ENCODE measurements at places on chromosomes 3 and 15.

GRCh38 chr3:152252755-152253154, 16.0 kb upstream of the MBNL1 start:
- DNase-seq, result no peak

DNA sequence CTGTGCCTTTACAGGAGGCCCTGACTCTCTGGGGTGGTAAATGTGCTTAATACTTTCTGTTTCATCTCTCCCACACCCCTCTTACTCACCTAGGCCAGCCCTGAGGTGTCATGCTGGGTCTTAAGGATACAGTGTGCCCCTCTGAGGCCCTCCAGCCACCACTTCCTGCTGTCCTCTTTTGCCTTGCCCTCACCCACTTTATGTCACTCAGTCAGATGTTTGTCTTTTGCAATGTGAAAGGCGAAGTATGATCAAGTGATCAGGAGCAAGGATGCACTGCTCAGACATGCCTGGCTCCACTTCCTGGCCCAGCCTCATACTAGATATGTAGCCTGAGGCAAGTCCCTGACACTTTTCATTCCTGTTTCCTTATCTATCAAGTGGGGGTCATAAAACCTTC, 339.0 kb upstream of the NR2E3 start:
- no peak for DNase-seq

GRCh38 chr3:49567406-49567805, 13.1 kb downstream of the BSN start:
- no peak for DNase-seq

GRCh38 chr3:72015463-72015862, 230.5 kb upstream of the PROK2 start:
- DNase-seq, result no peak

GRCh38 chr3:65381496-65382010, 657.2 kb downstream of the MAGI1 start:
- no peak for DNase-seq

DNA sequence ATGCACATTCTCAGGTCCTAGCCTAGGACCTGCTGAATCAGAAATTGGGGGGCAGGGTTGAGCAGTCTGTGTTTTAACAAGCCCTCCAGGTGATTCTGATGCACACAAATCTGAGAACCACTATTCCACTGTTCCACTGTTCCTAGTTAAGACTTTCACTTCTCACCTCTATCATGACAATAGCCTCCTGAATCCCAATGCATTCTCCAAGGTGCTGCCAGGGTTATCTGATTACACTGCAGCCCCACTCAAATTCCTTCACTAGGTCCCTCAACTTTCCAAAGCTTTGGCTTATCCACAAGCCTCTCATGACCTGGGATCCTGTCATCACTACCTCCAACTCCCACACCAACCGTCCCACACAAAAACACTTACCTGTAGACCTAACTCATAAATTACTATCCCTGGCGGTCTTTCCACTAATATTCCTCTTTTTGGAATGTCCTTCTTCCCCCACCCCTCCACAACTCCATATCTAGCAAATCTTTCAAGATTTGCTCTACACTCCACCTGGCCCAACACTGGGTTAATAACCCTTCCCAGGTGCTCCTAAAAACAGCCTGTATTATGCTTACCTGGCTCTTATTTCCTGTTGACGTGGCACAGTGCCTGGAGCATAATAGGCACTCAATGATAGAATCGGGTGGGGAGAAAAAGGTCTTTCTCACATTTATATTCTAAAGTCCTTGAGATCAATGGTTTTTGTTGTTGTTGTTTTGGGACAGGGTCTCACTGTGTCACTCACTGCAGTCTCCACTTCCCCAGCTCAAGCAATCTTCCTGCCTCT, 27.2 kb downstream of the TBL1XR1 start:
- no peak for DNase-seq
